Muscle of back (tissue), 13 donors: ENCODE measurements at places on chromosomes 2 and 18. TPM values are rescaled to one million over a fixed set of nuclear protein-coding genes. Genes with fewer than 3 reads are reported as not detected.

DNA sequence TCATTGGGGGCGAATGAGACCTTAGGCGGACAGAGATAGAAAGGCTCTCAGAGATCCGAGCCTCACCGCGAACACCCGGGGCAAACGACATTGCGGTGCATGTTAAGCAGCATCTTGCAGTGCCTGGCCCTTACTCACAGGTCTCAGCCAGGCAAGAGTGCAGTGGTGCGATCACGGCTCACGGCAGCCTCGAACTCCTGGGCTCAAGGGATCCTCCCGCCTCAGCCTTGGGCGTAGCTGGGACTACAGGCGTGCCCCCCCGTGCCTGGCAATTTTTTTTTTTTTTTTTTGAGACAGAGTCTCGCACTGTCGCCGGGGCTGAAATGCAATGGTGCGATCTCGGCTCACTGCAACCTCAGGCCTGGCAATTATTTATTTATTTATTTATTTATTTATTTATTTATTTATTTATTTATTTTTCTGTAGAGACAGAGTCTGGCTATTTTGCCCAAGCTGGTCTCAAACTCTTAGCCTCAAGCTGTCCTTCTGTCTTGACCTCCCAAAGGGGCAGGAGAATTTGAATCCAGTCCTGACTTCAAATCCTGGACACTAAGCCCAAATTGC lies 1.3 kb downstream of the LAMA3 start:
- peak; percentile 26 for DNase-seq

DNA sequence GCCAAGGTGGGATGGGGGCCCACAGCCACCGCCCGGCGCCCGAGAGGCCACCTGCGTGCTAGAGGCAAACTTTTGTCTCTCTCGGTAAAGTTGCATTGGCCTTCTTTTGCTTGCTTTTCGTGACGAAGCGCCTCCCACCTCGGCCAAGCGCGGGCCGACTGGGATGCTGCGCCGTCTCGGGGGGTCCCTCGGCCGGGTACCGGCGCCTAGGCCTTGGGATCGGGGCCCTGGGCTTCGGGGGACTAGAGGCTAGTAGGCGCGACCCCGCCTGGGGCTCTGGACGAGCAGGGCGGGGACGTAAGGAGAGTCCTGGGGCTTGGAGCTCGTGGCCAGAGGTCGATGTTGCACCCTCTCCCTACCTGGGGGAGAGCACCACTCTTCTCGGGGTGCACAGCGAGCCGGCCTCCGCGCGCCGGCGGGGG lies 545 bp downstream of the GLI2 start:
- peak; percentile 93 for DNase-seq

Gene FKBP1B
- polyA plus RNA-seq = 2.2 TPM

- DNase-seq = no peak
These were observed 147.6 kb upstream of the CAB39 start for GRCh38 chr2:230564805-230565779.

GRCh38 chr2:160199683-160200389 lies at the start of gene ITGB6:
Gene ITGB6 (minus strand): TSS chr2:160200272. CDS start chr2:160200063, 209 bp downstream.
- DNase-seq = no peak

- no peak for DNase-seq
These were observed 80.5 kb upstream of the OTOF start for GRCh38 chr2:26558271-26559043.

DNA sequence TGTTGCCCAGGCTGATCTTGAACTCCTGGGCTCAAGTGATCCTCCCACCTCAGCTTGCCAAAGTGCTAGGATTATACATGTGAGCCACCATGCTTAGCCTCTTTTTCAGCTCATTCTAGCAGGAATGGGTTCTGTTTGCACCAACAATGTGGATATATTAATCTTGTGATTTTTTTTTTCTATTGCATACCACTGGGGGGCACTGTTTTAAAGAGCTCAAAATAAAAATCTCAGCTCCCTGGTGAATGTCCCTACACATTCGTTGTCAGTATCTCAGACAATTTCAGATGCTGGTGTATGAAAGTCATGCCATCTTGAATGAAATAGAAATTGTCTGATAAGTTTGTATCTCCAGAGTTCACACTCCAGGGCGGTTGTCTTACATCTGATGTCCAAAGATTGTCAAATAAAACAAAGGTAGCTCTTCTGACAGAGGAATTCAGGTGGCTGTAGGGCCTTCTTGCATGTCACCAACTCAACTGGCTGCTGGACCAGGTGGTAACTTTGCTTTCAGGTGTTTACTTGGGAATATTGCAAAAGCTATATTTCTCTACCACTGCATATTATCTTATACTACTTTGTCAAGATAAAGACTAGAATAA lies 3.1 kb upstream of the MATN3 start:
- peak; percentile 64 for DNase-seq

Gene GREB1
- 16.2 TPM for polyA plus RNA-seq

Gene RIT2
- not detected for polyA plus RNA-seq

- DNase-seq = no peak
These were observed 27.0 kb upstream of the THUMPD2 start for GRCh38 chr2:39805936-39806608.

Gene NT5C1B
- polyA plus RNA-seq = not detected

- DNase-seq = peak; percentile 49
These were observed 226.1 kb downstream of the VAPA start for GRCh38 chr18:10139783-10140410.

GRCh38 chr2:96463119-96463518 lies 42.0 kb downstream of the NEURL3 start:
- DNase-seq = no peak

DNA sequence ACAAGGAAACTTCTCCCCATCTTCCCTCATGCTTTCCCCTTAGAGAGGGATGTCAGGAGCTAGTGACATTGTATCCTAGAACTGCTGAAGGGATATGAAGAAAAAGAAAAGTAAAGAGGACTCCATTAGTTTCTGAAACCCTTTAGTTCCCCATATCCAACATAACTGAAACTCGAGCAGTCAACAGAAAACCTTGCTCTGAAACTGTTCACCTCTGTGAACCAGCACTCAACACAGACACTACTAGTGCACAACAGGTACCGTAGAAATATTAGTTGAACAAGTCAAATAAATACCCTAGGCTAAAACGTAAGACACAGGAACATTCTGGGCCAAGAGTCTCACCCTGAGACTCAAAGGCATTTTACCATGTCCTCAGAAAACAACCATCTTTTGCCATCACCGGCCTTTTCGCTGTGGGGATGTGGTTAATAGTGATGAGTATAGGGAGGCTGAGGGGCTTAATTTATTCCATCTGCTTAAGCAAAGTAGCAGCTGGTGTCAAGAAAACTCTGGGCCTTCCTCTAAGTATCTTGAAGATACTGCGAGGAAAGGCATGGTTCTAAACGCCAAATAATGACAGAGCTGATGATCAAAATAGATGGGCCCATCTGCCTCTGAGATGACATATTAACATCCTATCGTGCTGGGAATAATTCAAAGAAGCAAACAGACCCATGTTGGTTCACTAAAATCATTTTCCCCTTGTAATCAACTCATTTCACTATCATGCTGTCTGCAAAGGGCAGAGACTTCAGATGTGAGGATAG lies 156.8 kb downstream of the STK39 start:
- no peak for DNase-seq

GRCh38 chr2:25700221-25700660 lies 26.9 kb upstream of the DTNB start:
- DNase-seq = peak; percentile 4

DNA sequence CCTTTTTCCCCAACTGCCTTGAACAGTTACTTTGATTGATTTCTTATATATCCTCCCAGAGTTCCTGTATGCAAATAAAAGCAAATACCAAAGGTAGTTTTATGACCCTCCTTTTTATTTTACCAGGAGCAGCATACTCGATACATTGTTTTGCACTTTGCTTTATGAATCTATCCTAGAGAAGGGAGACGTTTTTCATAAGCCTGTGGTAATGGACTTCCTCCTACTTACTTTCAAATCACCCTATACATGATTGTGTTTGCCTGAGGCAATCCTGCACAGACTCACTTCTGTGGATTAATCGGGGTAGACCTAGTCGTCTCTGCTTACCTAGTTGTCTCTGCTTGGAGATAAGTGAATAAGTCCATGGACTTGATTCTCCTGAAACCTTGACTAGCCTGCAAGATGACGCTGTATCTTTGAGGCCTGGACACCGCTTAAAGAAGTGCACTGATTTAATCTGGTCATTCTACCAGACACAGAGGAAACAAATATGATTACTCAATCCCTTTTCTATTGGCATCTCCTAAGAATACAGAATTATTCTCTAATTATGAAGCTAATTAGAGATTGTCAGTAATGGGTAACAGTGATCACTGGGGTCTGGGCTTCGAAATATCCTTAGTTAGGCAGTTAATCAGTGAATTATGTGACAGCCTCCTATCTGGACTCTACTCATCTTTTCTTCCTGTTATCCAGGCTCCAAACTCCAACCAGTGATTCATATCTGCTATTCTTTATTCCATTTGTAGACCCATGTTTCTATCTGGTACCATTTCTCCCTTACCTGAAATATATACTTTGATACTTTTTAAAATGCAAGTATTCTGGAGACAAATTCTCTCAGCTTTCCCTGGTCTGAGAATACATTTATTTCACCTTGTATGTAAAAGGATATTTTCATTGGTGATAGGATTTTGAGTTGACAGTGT lies 447.4 kb upstream of the TRIB2 start:
- no peak for DNase-seq

Gene RAPH1
- polyA plus RNA-seq = 30.1 TPM

GRCh38 chr18:8052237-8052701 lies 485.2 kb downstream of the PTPRM start:
- DNase-seq = no peak

Gene OR6B2
- not detected for polyA plus RNA-seq

Gene KCNG2
- polyA plus RNA-seq = 0.46 TPM

DNA sequence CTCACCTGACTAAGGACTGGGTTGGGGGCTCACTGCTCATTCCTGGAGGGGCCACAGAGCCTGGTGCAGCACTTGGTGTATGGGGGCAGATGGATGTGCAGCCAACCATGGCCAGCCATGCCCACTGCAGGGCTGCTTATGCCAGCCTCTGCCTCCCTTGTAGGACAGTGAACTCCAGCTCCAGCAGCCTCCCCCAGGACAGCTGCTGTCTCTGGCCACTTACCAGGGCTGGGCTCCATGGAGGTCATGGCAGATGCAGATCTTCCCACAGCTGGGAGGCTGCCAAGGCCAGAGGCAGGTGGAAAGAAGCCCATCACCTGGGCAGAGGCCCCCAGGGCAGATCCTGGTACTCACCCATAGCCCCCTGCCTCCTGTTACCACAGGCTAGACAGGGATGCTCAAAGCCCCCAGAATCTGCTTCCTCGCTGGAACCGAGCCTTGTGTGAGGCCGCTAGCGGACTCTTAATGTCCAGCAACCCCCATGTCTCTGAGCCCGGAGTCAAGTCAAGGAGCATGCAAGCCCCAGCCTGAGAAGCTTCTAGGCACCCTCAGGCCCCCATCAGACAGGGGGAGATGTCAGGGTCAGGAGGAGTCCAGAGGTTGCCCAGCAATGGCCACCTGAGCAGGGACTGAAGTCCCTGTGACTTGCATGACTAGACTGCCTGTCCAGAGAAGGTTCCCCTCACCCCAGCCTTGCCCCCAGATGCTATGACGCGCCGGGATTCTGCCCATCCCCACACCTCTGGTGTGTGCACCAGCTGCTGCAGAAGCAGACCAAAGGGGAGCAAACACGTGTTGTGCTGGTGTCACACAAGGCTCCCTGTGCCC lies 123.6 kb downstream of the TWIST2 start:
- no peak for DNase-seq

GRCh38 chr2:41955316-41956043 lies 92.3 kb upstream of the PKDCC start:
- DNase-seq = no peak

Gene GCG
- polyA plus RNA-seq = 52.4 TPM

Gene MAP3K19
- polyA plus RNA-seq = not detected

DNA sequence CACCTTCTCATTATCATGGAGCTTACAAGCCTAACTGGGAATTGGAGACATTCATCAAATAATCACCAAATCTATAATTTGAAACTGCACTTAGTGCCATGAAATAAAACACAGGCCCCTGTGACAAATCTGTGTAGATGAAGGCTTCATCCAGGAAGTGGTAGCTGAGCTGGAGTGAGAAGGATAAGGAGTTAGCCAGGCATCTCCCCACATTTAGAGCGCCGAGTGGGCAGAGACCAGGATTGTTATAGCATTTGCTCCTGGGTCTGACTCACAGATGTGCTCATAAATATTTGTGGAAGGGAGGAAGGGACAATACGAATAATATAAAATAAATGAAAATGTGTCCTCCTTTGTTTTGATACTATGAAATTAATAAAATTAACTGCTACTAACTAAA lies 2.5 kb upstream of the MAT2A start:
- no peak for DNase-seq

GRCh38 chr2:39356922-39357639 lies 80.0 kb downstream of the MAP4K3 start:
- DNase-seq = no peak

DNA sequence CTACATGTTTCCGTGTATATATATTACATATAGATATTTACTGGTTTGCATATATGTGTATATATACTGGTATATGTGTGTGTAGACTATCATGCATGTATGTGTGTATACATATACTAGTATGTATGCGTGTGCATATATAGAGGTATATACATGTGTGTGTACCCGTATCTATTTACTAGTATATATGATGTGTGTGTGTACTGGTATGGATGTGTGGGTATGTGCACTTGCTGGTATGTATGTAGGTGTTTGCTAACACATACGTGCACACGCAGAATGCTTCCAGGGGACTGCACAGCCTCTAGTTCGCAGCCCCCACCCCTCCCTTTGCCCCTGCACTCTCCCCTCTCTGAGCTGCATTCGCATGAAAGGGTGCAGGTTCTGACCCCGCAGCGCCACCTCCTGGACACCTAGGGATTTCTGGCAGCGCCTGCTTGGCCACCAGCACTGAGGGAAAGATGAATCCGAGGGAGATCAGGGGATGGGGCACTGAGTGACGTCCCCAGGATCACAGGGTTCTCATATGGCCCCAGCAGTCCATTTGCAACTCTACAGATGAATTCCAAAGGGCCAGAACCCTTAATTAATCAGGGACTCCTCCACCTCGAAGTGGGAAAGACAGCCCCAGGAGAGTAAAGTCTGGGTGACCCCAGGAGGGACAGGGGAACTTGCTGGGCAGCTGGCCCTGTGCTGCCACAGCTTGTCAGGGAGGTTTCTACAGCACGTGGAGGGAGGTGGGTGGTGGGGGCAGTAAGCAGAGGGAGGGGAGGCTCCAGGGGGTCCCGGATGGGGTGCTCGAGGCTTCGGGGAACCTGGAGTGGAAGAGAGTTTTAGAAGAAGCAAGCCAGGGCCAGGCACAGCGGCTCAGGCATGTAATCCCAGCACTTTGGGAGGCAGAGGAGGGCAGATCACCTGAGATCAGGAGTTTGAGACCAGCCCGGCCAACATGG lies 66.8 kb upstream of the ASAP2 start:
- DNase-seq = peak; percentile 74

GRCh38 chr18:48154828-48155227 lies 224.4 kb upstream of the SMAD2 start:
- DNase-seq = no peak

- no peak for DNase-seq
These were observed 217.0 kb upstream of the CXCR4 start for GRCh38 chr2:136334967-136335366.

Gene CFC1
- not detected for polyA plus RNA-seq

- DNase-seq = no peak
These were observed 7.9 kb downstream of the DYSF start for GRCh38 chr2:71461304-71461671.

GRCh38 chr2:193824474-193824873 lies 1629.7 kb upstream of the TMEFF2 start:
- DNase-seq = peak; percentile 69
